A172 (cell line): ENCODE measurements at places on chromosomes 12 and 14. TPM values are rescaled to one million over a fixed set of nuclear protein-coding genes. Genes with fewer than 3 reads are reported as not detected.
A peak's percentile ranks its signal among the peaks of the same experiment; 100 is the strongest.

The LRRIQ1 gene
- total RNA-seq = 0.38 and 4.4 TPM in 2 replicates

The JAG2 gene
- 6.5 and 9.8 TPM in 2 replicates for total RNA-seq

GRCh38 chr12:15534874-15535273 is 212.6 kb downstream of the PTPRO start:
- DNase-seq = no peak

- no peak for DNase-seq
Observed at GRCh38 chr12:862303-862911, 87.1 kb downstream of the RAD52 start.

DNA sequence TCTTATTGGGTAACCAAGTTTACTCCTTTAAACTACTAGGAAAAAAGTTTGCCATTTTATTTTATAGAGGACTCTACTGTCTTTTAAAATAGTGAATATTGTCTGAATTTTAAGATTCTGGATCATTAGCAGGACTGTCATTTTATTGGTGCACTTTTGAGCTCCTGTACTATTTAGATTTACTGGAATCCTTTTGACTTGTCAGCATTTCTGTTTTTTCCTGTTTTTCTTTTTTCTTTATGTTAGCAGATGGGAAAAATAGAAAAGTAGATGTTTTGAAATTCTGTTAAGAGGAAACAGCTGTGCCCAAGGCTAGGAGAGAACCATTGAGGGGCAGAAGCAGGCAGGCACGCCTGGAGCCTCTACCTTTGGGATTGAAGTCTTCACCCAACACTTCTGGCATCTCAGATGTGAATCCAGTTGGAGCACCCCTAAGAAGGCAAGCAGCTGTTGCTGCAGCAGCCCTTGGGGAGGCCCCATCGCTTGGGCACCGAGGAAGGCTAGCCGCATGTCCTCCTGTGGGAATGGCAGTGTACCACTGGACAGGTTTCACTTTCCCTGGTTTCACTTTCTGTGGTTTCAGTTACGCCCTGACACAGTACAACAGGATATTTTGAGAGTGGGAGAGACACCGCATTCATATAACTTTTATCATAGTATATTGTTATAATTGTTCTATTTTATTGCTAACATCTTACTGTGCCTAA is 11.5 kb downstream of the RIMKLB start:
- DNase-seq = no peak

DNA sequence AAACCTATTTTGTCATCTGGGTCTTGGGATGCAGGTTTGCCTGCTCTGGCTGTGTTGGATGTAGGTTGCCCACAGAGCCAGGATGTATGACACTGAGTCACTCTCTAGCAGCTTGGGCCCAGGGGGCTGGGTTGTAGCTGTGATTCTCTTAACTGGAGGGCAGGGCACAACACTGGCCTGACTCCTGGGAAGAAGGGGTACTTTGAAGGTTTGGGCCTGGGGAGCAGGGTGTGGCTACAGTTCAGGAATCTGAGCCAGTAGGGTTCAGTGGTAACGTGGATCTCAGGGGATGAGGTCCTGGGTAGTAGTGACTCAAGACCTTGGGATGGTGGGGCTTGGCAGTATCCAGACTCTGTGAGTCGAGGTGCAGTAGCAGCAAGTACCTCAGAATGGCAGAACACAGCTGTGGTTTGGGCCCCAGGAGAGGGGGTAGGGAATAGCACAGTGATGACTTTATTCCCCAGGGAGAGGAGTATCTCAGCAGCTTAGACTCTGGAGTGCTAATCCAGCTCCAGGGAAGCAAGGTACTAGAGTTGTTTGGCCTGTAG is 25.7 kb downstream of the TBC1D15 start:
- peak; percentile 77 for DNase-seq

DNA sequence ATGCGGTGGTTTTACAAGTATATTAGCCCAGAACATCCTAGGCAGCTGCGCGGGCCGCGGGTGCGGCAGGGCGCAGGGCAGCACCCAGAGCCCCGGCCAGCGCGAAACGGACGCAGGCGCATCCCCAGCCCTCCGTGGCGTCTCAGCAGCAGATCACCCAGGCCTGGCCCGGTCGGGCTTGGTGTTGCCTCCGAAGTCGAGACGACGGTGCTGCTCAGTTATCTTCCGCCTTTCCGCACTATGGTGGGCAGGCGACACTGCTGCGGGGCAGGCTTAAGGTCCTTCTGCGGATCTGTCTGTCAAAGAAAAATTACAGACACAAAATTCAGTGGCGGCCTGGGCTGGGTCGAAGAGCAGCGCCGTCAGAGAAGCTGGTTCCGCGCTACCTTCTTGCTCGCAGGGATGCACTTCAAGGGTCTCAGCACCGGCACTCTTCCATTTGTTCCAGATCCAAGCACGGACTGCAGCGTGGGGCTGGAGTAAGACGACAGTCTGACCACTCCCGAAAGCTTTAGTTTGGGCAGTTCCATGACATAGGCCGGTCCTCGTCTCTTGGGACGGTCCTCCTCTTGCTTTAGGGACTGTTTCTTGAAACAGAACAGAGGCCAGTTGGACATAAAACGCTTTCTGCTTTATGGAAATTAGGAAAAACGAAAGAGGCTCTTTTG is 75.8 kb downstream of the MOK start:
- DNase-seq = no peak

GRCh38 chr12:105231396-105231795 is 4.6 kb downstream of the APPL2 start:
- no peak for DNase-seq

- no peak for DNase-seq
Observed at GRCh38 chr14:105852378-105853088, 326.1 kb downstream of the TMEM121 start.

DNA sequence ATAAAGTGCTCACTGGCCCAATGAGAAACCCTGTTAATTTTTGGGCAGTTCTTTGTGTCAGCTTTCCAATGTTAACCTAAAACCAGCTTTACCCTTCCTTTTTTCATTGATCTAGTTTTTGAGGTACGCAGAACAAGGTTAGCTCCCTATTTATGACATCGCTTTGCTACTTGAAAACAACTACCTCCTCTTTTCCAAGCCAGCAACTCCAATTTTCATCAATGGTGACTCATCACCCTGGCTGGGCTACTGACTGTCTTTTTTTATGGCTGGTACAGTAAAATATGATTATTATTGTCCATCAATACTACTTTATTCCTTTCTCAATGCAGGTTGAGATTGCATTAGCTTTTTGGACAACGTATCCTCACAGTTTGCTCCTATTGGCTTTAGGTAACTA is 22.5 kb upstream of the AKAP6 start:
- DNase-seq = no peak

DNA sequence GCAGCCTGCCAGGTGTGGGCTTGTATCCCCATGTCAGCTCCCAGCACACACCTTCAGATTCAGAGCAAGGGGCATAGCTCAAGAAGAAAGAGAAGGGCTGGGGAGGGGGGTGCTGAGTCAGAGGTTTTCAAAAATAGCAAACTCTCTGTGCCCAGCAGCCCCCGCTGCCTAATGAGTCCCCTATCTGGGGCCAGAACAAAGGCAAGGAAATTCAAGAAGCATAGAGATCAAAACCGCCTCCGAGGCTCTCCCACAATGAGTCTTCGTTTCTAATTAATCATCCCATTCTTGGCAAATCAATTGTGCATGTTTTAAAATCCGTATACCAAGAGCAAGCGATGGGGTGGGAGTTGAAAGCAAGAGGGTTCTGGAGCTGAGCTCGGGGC is 19.5 kb upstream of the CMKLR1 start:
- no peak for DNase-seq
